COR-L47 (cell line): ENCODE measurements at places on chromosomes 2 and 18.

DNA sequence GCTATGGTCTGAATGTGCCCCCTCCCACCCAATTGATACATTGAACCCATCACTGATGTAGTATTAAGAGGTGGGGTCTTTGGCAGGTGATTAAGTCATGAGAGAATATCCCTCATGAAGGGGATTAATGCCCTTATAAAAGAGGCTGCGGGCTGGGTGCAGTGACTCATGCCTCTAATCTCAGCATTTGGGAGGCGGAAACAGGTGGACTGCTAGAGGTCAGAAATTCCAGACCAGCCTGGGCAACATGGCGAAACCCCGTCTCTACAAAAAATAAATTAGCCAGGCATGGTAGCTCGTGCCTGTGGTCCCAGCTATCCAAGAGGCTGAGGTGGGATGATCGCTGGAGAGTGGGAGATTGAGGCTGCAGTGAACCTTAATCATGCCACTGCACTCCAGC lies 14.3 kb downstream of the POLR2D start:
- no peak for DNase-seq

- no peak for DNase-seq
Observed at GRCh38 chr2:30883822-30884221, 76.6 kb upstream of the CAPN13 start.

- DNase-seq = no peak
Observed at GRCh38 chr2:228956701-228957474, 314.2 kb downstream of the PID1 start.

DNA sequence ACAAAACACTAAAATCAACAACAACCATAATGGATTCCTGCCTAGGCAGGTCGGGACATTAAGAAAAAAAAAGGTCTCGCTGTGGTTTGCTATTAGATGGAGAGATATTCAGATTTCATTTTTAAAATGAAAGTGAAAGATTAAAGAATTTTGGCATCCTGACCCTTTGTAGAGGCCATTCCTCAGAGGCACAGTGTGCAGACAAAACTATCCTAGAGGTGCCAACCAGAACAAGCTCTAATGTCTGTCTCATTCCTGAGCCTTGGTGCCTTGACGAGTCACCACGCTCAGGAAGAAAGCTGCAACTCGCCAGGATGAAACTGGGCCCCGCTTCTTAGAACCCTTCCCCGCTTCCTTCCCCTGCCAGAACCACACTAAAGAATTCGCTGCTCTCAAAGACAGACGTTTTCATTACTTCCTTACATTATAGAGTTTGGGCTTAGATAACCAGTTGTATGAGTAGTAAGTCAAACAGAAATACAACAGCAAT lies 156.0 kb downstream of the TGIF1 start:
- no peak for DNase-seq

- DNase-seq = no peak
Observed at GRCh38 chr2:208363485-208363884, 43.1 kb upstream of the PTH2R start.

- peak; percentile 3 for DNase-seq
Observed at GRCh38 chr18:68152770-68153169, 562.1 kb downstream of the TMX3 start.

GRCh38 chr2:140506606-140507005 lies 1624.2 kb downstream of the LRP1B start:
- no peak for DNase-seq

DNA sequence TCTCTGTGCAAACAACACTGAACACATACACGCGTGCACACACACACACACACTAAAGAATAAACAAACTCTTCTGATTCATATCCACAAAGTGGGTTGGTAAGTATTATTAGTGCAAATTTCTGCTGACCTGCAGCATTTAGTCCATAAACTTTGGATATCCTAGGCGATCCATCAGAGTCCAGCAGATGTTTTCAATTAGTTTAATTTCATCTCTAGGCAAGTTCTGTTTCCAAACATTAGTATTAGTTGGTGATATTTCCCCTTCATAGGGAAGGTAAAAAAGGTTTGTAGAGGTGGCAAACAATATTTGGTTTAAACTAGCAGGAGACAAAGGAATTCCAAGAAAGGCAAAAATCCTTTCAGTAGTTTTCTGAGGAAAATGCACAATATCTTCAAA lies 5.7 kb downstream of the DSEL start:
- no peak for DNase-seq

GRCh38 chr2:71782323-71782722 lies 329.0 kb downstream of the DYSF start:
- DNase-seq = no peak

DNA sequence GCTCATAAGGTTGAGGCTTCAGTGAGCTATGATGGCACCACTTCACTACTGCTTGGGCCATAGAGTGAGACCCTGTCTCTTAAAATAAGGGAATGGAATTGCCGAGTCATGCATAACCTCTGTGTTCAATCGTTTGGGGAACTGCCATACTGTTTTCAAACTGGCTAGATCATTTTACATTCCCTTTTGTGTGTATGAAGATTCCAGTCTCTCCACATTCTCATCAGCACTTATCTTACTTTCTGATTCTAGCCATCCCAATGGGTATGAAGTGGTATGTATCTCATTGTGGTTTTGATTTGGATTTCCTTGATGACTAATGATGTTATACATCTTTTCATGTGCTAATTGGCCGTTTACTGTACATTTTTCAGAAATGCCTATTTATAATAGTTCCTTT lies 23.7 kb downstream of the MARCHF7 start:
- DNase-seq = no peak

DNA sequence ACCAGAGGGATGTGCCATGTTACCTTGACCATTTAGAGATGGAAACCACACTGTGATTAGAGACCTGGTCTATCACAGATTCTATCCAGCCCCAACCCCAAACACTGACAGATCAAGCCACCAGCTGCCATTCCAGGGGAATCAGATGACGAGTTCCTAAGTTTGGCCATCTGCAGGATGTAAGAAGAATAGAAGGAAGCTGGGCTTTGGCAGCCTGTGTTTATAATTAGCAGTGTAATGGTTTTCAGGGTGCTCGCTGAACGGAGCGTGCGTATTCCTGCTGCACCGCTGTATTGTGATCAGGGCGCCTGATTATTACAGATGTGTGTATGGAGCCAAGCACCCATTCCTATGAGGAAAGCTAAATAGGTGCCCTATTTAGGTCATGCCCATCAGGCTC lies 138.1 kb downstream of the LRRC30 start:
- peak; percentile 43 for DNase-seq

- no peak for DNase-seq
Observed at GRCh38 chr2:38149531-38149930, 73.6 kb upstream of the CYP1B1 start.

- DNase-seq = no peak
Observed at GRCh38 chr2:189309331-189309730, 129.8 kb upstream of the COL5A2 start.

- no peak for DNase-seq
Observed at GRCh38 chr2:63497576-63497975, 90.7 kb downstream of the WDPCP start.

- DNase-seq = no peak
Observed at GRCh38 chr18:48752478-48752877, 198.3 kb downstream of the SMAD7 start.

DNA sequence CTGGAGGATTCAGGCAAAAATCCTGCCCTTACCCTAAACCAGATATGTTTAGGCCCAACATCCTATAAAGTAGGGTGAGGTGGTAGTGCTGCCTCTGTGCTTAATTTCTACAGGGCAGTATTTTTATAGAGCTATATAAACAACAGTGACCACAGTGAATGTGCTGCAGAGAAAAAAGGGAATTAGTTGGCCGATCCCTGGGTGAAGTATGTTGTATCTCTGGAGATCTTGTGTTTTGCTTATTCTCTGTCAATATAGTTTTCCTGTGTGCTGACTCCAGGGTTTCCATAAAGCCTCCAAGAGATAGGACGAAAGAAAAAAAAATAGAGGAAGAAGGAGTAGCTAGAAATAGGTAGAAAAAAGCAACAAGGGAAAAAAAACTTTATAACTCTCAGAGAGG lies 88.9 kb upstream of the THOC1 start:
- DNase-seq = no peak

GRCh38 chr2:15945909-15946705 lies 5.8 kb downstream of the MYCN start:
- DNase-seq = no peak

DNA sequence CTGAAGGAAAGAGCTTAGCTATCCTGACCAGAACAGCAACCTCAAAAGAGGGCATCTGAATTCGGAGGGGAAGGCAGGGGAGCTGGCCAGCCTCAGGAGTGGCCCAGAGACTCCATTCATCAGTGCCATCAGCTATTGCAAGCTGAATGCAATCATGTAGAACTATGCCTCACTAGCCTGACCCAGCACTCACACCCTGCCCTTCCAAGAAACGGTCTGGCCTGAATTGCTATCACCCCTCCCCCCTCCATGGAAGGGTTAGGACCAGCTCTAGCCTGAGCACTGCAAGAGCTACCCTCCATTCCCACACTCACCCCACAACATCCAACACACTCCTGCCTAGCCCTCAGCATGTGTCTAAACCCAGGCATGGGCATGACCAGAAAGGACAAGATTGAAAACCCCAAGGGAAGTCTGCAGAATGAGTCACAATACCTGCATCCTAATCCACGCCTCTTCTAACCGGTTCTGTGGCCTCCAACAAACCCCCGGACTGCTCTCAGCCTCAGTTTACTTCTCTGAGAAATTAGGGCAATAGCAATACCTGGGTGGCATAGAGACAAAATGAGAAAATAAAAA lies 120.3 kb downstream of the BCL11A start:
- DNase-seq = no peak

- no peak for DNase-seq
Observed at GRCh38 chr18:12287131-12287681, 20.8 kb upstream of the TUBB6 start.

DNA sequence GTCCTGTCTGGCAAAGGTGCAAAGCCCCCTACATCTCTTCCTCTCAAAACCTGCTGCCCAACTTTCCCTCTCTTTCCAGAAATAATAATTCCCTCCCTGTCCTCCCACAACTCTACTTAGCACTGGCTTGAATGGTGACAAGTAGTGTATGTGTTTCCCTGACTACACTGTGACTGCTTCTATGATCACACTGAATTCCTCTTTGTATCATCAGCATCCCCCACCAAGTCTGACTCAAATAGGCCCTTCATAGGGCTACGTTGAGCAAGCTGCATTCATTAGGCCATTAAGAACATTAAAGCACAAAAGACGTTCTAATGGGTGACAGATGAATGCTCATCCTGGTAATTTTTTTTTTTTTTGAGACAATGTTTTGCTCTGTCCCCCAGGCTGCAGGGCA lies 13.7 kb upstream of the ST3GAL5 start:
- no peak for DNase-seq

DNA sequence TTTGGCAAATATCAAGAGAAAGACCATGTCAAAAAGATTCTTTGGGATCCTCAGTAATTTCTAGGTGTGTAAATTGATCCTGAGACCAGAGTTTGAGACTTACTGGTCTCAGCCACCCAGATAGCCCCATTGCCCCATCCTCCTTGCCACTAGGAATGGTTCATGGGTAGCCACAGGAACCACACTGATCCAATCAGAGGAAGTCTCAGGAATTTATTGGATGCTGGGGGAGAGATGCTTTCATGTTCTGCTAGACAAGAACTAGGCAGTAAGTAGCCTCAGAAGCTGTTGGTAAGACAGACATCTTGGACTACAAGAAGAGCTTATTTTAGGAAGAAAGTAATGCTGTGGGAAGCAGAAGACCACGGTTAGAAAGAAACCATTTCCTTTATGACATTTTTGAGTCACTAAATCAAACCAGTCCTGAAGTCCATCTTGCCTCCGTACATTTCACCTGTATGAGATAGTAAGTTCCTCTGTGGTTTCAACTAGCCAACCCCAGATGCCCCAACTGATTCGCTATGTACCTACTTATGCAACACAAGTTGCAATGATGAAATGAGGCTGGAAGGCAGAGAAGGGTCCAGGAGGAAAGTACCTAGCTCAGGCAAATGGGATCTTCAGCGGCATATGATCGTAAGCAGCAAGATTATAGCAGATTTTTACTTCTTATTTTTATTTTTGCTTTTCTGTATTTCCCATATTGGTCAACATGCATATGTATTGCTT lies 3.6 kb upstream of the ST3GAL5 start:
- DNase-seq = no peak

GRCh38 chr2:97712693-97713295 lies 582 bp upstream of the ZAP70 start:
- DNase-seq = no peak

- no peak for DNase-seq
Observed at GRCh38 chr2:216372761-216373291, 543 bp upstream of the MARCHF4 start.

- no peak for DNase-seq
Observed at GRCh38 chr2:60221098-60221497, 332.4 kb downstream of the BCL11A start.
